ENCODE measurements at places on chromosomes 12 and 14.
A peak's percentile ranks its signal among the peaks of the same experiment; 100 is the strongest.

- no peak for DNase-seq
These were observed 231.7 kb downstream of the NRXN3 start for GRCh38 chr14:78401866-78402265.

DNA sequence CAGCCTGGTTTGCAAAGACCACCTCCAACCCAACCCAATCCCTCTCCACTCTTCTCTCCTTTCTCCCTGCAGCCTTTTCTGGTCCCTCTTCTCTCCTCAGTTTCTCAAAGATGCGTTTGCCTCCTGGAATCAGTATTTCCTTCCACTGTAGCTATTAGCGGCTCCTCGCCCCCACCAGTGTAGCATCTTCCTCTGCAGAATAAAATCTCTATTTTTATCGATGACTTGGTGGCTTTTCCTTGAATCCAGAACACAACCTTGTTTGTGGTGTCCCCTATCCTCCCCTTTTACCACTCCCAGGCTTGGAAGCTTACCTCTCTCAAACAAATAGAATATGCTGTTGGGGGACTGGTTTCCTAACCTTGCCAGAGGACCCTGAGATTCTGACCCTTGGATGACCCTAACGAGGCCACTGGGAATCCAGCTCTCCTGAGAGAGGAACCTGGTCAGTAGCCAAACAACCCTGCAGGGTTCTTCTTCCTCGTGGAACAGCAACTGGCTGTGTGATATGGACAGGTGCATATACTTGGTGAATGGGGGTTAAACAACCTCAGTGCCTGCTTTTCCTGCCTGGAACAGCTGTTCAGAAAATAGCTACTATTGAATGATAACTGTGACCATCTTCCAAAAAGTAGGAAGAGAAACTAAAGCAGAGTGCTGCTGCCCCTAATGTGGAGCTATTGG is 4.4 kb downstream of the WNT1 start:
- DNase-seq = no peak

GRCh38 chr12:26825459-26826016 is 7.5 kb downstream of the ITPR2 start:
- no peak for DNase-seq

- DNase-seq = no peak
These were observed 211.8 kb downstream of the PCNX1 start for GRCh38 chr14:71119075-71119474.

GRCh38 chr14:49977126-49977841 is 84.4 kb downstream of the ARF6 start:
- no peak for DNase-seq

DNA sequence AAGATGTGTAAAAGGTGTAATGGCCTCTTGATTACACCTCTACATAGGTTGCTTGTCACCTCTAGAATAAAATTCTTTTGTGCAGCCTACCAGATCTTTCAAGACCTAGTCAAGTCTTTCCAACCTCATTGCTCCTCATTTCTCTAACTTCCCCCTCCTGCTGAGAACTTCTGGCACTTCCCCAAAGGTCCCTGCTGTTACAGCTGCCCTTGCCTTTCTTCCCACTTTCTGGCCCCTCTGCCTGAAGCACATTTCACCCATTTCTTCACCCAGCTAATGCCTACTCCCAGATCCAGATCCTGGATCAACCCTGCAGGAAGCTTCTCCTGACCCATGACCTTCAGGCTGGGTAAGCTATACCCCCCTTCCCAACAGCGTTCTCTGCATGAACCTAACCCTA is 1.5 kb downstream of the TSHR start:
- DNase-seq = no peak

GRCh38 chr12:57616383-57617101 is 5.3 kb downstream of the ARHGEF25 start:
- peak; percentile 70 for DNase-seq

- no peak for DNase-seq
These were observed 27.1 kb downstream of the NT5DC3 start for GRCh38 chr12:103813949-103814348.

DNA sequence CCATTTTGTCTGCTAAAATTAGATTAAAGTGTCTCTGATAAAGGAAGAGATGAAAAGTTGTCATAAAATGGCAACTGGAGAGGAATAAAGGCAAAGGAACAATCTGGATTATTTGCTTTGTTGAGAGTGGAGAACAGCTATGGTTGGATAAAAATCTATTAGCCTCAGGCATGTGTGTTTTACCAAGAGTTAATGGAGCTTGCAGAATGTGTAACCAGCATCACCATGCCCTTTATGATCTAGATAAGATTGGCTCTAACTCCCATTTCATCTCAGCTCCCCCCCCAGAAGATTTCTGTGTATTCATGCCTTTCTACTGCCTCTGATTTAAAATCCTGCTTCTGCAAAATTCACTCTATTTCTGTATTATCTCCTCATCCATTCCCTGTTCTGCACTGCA is 93.8 kb downstream of the GALC start:
- no peak for DNase-seq

DNA sequence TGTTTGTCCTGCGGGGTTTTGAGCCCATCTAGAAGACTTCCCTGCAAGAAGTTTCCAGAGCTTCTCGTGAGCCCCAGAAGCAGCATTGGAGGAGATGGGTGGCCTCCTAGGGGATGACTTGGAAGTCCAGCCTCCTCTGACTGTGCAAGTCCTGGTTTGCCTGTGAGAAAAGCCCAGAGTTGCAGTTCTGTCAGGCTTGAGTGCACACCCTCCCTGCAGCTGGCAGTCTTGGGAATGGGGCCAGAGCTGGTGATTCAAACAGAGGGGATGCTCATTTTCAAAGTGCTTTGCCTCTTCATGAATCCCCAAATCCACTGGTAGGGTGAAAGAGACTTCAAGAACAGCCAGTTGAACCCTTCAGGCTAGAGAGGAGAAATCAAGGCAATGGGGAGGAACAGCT is 3.9 kb upstream of the PPP1R1A start:
- no peak for DNase-seq

DNA sequence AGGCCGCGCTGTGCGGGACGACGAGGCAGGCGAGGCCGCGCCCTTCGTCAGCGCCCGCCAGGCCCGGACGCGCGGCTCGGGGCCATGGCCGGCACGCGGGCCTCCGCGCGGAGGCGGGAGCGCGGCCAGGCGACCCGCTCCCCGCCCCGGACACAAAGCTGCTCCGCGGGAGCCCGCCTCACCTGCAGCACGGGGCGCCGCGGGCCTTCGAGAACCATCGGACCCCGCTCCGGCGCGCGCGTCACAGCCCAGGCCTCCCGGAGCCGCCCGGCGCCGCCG is 342 bp downstream of the DICER1 start:
- no peak for DNase-seq

- DNase-seq = no peak
These were observed 18.2 kb downstream of the WSCD2 start for GRCh38 chr12:108147279-108147678.

DNA sequence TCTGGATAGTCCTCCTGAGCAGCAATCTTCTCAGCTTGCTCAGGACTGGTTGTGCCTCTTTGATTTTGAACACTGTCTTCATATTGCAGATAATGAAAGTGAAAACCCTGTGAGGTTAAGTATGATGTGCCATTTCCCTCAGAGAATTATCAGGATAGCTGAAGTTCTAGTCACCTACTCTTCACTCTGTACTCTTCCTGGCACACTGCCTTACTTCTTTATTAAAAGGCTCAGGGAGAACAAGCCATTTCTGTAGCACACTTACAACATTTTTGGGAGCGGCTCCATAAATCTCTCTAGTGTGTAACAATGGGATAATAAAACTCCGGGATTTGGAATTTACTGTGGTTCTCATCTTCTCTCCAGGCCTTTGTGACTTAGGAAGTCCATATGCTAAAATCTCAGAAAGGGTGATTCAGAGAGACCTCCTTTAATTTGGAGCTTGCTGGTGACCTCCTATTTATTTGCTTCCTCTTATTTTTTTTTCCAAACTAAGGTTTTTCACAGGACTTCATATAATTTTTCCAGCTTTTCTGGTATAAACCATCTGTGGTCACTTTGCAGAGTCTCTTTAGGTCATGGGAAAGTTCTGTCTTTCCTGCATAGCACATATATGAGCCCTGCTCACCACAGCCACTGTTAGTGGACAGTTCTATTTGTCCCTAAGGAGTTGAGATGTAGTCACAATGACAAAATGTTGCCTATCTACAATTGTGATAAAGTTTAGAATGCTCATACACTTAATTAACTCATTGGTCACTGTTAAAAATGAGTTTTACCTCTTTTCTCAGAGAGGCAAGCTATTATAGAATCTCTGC is 53.5 kb upstream of the LDHB start:
- DNase-seq = no peak

DNA sequence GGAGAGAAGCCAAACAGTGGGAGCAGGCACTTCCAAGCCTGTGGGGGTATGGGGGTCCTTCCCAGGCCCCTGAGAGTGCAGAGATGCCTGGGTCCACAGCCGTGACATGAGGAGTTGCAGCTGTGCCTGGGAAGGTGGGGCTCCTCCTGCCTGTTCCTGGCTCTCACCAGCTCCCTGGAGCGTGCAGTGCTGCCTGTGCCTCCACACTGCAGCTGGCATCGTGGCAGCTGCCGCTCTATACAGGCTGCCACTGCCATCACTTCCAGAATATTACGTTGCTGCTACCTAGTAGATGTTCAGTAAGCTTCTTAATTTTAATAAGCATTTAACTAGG is 223.7 kb downstream of the KCNC2 start:
- DNase-seq = no peak

DNA sequence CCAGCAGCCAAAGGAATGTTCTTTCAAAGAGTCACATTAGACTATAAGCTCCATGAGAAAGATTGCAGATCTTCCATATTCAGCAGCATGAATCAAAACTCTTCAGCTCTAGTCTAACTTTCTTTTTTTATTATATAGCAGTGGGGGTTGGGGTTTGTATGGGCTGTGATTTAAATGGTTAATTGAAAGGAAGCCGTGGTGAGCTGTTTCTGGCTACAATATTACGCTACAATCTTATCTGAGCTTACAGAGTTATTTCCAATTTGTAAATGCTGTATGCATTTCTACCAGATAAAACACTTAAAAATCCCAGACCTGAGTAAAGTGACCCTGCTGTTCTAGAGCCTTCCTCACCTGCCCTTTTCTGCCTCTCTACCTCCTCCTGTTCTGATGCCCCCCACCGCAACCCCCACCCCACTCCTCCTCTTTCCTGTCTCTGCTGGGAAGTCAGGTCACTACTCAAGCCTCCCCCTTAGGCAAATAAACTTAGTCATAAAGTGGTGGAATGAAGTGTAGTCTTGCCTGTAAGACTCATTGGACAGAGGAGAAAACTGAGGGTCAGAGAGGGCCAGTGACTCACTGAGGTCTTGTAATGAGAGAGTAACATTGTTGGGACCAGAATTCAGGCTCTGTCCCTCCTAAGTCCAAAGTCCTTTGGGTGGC is 1089.5 kb downstream of the BCL11B start:
- no peak for DNase-seq

DNA sequence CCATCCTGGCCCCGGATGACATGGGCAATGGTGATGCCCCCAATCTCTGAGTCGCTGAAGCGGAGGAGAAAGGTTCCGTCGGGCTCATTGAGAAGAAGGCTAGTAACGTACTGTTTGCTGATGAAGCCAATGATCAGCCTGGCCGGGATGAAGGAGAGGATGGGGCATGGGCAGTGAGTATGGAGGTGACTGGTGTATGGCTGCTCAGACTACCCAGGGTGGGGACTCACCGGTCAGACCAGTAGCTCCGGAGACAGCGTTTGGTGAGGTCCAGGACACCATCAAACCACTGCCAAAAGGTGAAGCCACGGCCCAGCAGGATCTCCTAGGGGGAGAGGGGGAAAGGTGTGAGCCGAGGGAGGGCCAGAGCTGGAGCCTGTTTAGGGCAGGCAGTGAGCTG is 10.9 kb downstream of the NAB2 start:
- DNase-seq = no peak

DNA sequence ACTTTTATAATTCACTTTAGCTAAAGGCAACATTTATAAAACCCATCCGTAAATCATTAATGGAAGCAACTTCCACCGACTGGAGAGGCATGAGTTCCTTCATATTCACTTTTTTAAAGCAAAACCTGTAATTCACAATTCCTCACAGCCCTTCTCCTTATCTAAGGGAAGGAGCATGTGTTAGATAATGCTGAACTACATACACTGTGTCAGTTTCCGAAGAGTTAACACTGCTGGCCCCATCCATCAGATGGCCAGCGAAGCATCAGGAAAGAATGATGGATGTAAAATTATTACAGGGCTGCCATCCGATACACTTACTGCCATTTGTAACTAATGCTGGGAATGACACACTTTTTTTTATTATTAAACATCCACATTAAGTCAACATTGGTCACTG is 392.8 kb downstream of the SOX5 start:
- DNase-seq = no peak

DNA sequence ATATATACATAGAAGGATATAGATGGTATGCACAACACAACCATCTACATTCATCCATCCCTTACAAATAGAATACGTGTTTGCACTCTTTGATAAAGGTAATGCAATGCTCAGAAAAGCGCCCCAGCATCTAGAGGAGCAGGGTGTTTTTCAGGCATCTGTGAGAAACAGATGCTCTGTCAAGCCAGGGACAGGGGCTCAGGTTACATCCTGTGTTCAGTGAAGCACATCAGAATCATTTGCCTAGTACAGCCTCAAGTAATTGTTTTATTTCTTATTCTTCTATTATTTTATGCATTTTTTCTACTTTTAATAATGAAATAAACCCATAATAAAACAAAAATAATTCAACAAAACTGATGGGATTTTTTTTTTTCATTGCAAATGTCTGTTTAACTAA is 50.5 kb upstream of the HIF1A start:
- DNase-seq = no peak

GRCh38 chr14:103402695-103403094 is 17.5 kb downstream of the MARK3 start:
- no peak for DNase-seq

GRCh38 chr12:6222078-6222654 is 22.0 kb downstream of the CD9 start:
- DNase-seq = no peak

DNA sequence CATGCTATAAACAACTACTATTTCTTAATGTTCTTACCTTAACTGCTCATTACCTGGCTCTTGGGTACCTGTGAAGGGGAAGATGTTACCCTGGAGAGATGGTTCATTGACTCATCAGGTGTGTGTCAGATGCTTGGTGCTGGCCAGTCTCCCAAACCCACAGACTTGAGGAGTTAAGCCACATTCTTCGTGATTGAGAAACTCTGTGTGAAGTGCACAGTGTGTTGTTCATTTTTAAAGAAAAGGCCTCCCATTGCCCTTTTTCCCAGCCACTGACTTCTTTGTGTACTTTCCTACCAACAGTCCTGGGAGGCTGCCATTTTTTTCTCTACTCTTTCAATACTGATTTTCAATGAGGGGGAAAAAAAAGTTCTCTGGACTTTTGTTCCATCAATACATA is 3.2 kb downstream of the MGST1 start:
- DNase-seq = no peak

- peak; percentile 63 for DNase-seq
These were observed at the start of gene SDS for GRCh38 chr12:113403435-113404415. Gene SDS (minus strand): TSS chr12:113403887. CDS start chr12:113399708, 4,179 bp downstream.

GRCh38 chr12:75633789-75634188 is 122.4 kb upstream of the KRR1 start:
- no peak for DNase-seq

All from head of caudate nucleus (tissue), 42 donors.